IMR-90 (cell line): ENCODE measurements at places on chromosomes 2 and 18. TPM values are rescaled to one million over a fixed set of nuclear protein-coding genes. Genes with fewer than 3 reads are reported as not detected.
A peak's percentile ranks its signal among the peaks of the same experiment; 100 is the strongest.

- peak; percentile 46 for DNase-seq
Observed at GRCh38 chr2:64021578-64021977, 2.4 kb upstream of the VPS54 start.

The CRYGD gene
- not detected in 2 replicates for total RNA-seq

DNA sequence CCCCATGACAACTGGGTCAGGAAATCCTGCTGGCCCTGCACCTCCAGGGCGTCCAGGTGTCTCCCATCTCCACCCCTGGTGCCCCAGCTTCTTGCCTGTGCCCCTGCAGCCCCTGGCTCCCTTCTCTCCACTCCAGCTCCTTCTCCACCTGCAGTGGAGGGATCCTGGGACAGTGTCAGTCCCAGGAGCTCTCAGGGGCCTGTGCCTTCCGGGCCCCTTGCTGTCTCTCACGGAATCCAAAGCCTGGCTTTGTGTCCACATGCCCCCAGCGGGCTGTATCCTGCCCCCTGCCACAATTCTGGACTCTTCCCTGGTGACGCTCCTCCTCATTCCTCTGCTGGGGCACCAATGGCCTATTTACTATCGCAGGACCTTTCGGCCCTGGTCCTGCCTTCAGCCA lies 58.2 kb downstream of the MYT1L start:
- DNase-seq: no peak

GRCh38 chr2:26469092-26469710 lies 8.7 kb downstream of the OTOF start:
- DNase-seq: peak; percentile 59

DNA sequence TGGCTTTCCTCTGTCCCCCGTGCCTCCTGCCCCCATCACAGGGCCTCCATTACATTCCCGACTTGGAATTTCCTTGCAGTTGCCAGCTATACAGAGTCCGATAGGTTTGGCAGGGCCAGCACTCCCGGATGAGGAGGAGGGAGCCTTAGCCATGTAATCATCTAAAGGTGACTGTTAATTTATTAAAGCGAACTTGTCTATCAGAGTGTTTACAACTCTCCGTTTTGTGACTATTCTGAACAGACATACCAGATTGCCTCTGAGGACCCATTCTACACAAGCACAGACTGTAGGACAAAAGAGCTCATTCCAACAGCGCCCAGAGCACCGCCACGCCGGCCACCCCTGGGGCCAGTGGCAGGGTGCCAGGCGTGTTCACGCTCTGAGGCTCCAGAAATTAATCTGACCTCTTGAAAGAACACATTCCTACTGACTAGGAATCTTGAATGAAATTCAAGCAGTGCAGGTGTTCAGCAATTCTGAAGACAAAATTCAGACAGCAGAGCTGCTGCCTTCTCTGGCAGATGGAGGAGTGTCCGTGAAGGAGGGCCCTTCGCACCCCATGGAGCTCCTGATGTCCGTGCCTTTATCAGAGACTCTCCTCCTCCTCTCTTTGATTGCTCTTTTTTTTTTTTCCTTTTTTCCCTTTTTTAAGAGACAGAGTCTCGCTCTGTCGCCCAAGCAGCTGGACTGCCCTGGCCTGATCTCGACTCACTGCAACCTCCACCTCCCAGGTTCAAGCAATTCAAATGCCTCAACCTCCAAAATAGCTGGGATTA lies 58.1 kb upstream of the RALBP1 start:
- peak; percentile 56 for DNase-seq

- no peak for DNase-seq
Observed at GRCh38 chr2:149740490-149740889, 152.9 kb upstream of the MMADHC start.

The NYAP2 gene
- not detected in 2 replicates for total RNA-seq

DNA sequence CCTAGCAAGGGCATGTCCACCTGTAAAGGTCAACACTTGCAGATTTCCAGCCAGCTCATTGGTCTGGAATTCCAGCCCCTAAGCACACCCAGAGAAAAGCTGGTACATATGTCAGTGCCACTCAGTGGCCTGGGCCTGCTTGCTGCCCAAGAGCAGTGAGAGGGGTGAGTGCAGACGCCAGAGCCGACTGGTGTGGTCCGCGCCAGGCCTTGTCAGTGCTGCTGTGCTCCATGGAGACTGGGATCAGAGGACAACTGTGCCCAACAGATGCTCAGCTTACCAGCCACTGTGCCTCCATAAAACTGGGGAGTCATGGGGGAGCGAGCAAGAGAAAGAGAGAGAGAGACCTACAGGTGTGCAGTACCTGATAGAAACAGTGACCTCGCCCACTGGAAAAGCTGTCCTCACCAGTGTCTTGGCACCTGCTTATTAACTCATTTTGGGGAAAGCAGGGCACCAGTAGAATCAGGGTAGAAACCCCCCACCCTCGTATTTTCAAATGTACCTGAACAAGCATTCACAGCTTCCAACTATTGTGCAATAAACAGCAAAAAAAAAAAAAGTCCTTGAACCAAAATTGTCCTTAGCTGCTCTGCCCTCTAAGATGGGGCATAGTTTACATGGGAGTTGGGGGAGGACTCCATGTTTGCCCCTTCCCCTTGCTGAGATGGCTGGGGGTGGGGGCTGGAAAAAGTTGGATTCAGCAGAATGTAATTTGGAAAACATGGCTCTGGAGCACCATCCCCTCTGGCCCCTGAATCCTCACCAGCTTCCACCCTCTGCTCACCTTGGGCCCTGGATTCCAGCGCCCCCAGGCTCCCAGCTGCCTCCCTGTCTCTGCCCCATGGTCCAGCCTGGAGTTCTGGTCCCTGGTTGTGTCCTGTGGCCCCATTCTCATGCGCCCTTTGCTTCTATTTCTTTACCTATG lies 1.4 kb upstream of the SP140L start:
- no peak for DNase-seq

The FBXO36 gene
- 2.2 TPM in 2 replicates for total RNA-seq

DNA sequence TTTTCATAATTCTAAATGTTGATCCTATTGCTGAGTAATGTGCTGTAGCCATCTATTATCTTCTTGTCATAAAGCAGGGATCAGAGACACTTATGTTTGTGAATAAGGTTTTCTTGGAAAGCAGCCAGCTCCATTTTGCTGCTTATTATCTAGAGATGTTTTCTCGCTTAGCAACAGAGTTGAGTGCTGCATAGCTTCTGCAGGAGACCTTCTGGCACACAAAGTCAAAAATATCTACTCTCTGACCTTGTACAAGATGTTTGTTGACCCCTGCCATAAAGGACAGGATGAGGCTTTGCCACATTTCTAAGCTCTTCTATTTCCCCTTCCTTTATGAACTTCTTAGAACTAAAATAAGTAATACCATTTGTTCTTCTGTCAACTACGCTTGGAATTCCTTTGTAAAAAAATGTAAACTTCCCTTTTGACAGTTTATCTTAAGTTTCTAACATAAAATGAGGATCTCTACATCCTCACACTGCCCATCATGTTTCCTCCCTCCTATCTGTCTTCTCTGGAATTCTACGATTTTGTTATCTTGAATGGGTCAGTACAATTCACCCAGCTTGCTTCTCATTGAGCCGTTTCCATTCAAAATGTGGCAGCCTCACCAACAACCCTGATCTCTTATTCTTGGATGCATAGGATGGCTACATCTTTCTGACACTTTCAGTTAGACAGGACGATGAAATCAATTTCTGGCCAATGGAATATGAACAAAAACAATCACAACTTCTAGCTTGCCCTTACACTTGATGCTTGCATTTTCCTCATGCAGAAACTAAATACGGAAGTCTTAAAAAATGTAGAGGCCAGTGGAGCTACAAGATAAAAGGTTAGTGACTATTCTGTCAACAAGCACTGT lies 1377.0 kb downstream of the SUCLG1 start:
- peak; percentile 65 for DNase-seq

The HYCC2 gene
- 9.1 and 10.0 TPM in 2 replicates for total RNA-seq

The ANKRD62 gene
- total RNA-seq: not detected in 2 replicates

The MALL gene
- 1.6 and 2.2 TPM in 2 replicates for total RNA-seq

DNA sequence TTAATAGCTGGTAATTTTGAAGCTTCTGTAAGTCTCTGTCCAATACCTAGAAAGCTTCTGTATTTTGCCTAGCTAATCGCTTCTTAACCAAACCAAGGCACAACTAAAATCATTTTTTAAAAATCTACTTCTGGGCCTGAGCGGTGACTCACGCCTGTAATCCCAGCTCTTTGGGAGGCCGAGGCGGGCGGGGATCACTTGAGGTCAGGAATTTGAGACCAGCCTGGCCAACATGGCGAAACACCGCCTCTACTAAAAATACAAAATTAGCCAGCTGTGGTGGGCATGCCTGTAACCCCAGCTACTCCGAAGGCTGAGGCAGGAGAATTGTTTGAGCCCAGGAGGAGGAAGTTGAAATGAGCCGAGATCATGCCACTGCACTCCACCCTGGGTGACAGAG lies 148.6 kb upstream of the FIGN start:
- DNase-seq: no peak

- no peak for DNase-seq
Observed at GRCh38 chr18:42640160-42640559, 475.3 kb downstream of the RIT2 start.

DNA sequence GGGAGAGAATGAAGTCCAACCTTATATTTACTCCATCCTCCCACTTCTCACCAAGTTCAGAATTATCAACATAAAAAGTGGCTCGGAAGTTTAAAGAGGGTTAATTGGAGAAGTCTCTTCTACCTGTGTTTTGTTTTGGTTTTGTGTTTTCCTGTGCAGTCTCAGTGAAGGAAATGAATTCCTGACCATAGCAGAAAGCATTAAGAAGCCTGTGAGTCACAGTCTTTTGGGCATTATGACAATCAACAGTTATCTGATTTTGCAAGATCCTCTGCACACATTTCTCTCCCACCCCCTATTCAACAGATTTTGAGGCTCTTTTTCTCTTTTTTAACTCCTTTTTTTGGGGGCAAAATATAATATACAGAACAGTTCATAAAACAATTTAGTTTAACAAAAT lies 8.6 kb upstream of the RPL37A start:
- DNase-seq: peak; percentile 80

The CFAP210 gene
- total RNA-seq: not detected in 2 replicates

DNA sequence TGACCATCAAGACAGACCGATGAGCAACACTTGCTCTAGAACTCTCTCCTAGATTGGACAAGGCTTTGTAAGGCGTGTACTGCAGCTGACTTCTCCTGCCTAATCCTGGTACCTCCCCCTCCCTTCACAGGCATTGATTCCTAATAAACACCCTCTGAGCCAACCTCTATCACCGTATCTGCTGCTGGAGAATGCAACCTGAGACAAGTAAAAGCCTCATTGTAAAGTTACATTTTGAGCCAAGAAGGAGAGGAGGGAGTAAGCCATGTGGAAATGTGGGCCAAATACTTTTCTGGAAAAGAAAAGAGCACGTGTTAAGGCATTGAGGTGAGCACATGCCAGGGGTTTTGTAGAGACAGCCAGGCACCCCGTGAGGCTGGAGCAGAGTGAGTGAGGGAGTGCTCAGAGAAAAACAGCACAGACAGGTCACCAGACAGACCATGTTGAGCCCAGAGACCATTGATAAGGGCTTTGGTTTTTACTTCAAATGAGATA lies 2.6 kb upstream of the WDFY1 start:
- no peak for DNase-seq

- no peak for DNase-seq
Observed at GRCh38 chr18:13353084-13353823, 134.7 kb downstream of the LDLRAD4 start.

GRCh38 chr2:191889931-191890330 lies 43.0 kb upstream of the CAVIN2 start:
- DNase-seq: no peak

- no peak for DNase-seq
Observed at GRCh38 chr2:10245661-10246060, 57.0 kb upstream of the HPCAL1 start.

DNA sequence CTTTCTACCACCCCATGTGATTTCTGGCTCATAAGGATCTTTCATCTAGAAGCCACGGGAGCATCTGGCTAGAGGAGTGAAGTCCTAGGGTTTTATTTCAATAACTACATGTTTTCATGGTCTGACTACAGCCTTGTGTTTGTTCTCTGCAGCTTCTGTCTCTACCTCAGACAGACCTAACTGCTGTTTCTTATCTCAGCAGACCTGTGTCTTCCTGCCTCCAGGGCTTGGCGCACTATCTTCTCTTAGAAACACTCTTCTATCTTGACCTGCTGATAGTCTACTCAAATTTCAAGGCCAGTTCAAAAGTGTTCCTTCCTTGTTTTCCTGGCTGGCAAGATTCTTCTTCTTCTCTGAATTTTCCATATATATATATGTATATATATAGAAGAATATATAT lies 11.0 kb upstream of the TRIB2 start:
- no peak for DNase-seq

- DNase-seq: no peak
Observed at GRCh38 chr2:102250278-102250821, 61.0 kb upstream of the IL1RL1 start.

DNA sequence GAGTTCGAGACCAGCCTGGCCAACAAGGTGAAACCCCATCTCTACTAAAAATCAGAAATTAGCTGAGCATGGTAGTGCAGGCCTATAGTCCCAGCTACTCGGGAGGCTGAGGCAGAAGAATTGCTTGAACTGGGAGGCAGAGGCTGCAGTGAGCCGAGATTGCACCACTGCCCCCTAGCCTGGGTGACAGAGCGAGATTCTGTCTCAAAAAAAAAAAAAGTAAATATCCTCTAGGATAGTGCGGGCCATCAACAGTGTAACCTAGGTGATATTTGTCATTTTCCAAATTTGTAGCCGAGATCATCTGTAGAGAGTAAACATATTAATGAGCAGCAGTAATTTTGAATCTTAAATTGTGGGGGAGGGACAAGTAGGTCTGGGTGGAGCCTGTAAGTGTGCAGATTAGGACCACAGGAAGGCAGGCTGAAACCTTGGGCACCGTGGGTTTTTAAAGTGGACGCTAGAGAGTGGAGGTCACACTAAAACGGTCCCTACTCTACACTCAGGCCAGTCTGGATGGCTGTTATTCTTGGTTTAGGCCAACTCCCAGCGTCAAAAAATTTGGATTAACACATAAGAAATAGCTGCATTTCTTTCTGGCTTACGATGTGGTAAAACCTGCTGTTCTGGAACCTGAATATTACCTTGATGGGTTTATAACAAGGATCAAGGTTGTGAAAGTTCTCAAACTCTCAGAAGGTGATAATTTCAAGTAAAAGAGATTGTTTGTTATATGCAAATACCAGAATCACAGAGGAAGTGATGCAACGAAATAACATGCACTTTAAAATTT lies 22.7 kb upstream of the TET3 start:
- DNase-seq: no peak

The KLHL30 gene
- total RNA-seq: under 0.01 TPM in 1 of 2 replicates, not detected in the other

GRCh38 chr2:127401757-127402695 lies 14.3 kb upstream of the MAP3K2 start:
- DNase-seq: peak; percentile 32

DNA sequence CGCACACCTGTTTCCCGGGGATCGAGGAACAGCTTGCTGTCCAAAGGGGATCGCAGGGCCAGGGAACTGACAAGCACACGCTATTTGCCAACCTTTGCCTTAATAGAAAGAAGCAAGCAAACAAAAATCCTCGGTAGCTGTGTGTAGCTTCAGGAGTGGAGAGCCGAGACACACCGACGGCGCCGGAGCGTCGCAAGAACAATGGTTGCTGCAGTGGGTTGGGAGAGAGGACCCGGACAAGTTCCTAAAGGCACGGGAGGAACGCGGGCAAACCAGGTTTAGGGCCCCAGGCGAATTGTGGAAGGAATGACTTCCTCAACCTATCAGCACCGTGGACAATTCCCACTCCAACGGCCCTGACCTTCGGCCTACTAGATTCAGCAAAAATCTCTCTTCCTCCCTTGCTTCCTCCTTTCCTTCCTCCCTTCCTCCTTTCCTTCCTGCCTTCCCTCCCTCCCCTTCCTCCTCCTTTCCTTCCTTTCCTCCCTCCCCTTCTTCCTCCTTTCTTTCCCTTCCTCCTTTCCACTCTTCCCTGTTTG lies 4.9 kb upstream of the NEUROD1 start:
- DNase-seq: peak; percentile 12
